IMR-90 (cell line): ENCODE measurements at places on chromosomes 1 and 21. TPM values are rescaled to one million over a fixed set of nuclear protein-coding genes. Genes with fewer than 3 reads are reported as not detected.

The LHX4 gene
- total RNA-seq, result 0.18 and 0.28 TPM in 2 replicates

The SLC44A3 gene
- 0.54 and 0.56 TPM in 2 replicates for total RNA-seq

The OR10Z1 gene
- not detected in 2 replicates for total RNA-seq

The S100A16 gene
- total RNA-seq, result 201 and 226 TPM in 2 replicates

The WNT3A gene
- not detected in 2 replicates for total RNA-seq

The TEDDM1 gene
- not detected in 2 replicates for total RNA-seq

The PDPN gene
- not detected in 2 replicates for total RNA-seq

The LAMTOR5 gene
- total RNA-seq, result 159 and 177 TPM in 2 replicates

The EXTL2 gene
- 26.4 and 27.6 TPM in 2 replicates for total RNA-seq

The RBP7 gene
- not detected in 2 replicates for total RNA-seq

The KRTAP12-4 gene
- total RNA-seq, result not detected in 2 replicates

The CD53 gene
- total RNA-seq, result not detected in 2 replicates

The TSPEAR gene
- not detected in 2 replicates for total RNA-seq

The NMNAT2 gene
- total RNA-seq, result 0.36 and 0.56 TPM in 2 replicates

The PGLYRP3 gene
- total RNA-seq, result not detected in 2 replicates

The CRP gene
- not detected in 2 replicates for total RNA-seq

The CFAP141 gene
- total RNA-seq, result not detected in 2 replicates

The CIART gene
- 13.9 and 18.1 TPM in 2 replicates for total RNA-seq
